Globus pallidus (tissue), 1 donor: ENCODE measurements at places on chromosomes 5 and 9.

DNA sequence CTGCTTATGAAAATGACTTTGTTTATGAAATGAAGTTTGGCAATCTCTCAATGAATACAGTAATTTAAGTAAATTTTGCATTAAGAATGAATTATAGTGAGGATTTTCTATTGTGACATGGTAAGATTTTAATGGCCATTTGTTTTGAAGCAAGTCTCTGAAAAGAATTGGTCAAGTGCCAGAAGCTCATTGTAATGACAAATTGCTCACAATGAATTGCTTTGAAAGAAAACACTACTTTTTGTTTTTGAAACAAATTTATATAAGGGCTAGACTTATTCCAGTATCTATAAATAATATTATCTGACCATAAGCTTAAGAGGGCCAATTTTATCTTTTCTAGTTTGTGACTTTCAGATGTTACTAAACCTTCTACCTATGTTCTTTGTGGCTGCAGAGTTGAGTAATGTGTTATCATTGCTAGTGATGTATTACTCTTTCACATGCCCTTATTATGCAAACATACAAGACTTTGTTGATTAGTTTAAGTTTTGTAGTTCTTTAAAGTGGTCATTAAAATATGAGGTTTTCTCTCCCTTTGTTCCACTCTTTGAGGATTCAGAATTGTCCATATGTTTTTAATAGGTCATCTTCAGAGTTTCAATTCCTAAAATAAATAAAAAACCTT is 93.0 kb upstream of the ZNF608 start:
- DNase-seq = peak; percentile 57

- DNase-seq = no peak
Measured at GRCh38 chr5:159091596-159092331, 8.0 kb downstream of the EBF1 start.

GRCh38 chr5:26121338-26121737 is 917.0 kb downstream of the CDH9 start:
- peak; percentile 2 for DNase-seq

DNA sequence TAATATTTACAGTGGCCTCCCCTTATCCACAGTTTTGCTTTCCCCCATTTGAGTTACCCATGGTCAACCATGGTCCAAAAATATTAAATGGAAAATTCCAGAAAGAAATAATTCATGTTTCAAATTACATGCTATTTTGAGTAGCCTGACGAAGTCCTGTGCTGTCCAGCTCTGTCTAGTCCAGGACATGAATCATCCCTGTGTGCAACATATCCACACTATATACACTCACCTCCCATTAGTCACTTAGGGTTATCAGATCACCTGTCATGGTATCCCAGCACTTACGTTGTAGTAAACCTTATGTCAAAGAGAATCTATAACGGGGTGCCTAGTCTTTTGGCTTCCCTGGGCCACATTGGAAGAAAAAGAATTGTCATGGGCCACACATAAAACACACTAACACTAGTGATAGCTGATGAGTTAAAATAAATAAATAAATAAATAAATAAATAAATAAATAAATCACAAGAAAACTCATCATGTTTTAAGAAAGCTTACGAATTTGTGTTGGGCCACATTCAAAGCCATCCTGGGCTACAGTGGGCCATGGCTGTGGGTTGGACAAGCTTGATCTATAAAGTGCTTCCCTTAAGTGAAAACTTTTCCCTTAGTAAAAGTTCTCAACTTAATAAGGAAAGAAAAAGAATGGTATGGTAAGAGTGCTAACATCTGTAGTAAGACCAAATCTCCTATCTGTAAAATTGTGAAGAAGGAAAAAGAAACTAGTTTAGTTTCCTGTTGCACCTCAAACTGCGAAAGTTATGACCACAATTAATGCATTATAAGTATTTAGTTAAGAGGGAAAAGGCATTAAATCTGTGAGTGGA is 15.9 kb upstream of the OMD start:
- DNase-seq = no peak

DNA sequence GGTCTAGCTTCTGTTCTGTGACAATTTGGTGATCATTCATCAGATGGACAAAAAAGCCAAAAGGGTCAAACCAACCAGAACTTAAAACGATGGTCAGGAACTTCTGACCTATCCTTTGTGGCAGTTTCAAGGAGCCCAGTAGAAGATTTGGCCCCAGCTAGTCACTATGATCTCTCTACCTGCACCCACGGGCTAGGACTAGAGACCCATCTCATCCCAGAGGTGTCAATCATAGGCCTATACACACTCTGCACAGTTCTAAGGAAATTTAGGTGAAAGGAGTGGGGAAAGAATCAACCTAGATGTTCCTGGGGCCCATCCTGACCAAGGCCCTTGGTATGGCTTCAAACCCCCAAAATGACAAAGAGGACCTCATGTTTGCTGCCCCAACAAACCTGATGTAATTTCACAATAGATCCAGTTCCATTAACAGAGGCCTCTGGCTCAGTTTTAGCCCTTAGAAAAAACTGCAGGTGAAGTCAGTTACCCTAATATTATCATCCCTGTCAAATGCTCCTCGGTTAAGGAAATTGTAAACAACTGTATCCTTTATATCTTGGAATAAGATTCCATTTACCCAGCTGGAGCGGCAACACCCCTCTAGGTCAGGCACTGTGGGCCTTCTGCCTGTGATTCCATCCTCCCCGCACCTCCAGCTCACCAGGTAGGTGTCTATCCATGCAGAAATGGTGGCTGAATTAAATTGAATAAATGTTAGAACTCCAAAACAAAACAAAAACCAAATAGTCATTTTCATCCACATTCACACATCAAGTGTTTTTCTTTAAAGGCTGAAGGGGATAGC is 138.7 kb downstream of the ENC1 start:
- DNase-seq = no peak

DNA sequence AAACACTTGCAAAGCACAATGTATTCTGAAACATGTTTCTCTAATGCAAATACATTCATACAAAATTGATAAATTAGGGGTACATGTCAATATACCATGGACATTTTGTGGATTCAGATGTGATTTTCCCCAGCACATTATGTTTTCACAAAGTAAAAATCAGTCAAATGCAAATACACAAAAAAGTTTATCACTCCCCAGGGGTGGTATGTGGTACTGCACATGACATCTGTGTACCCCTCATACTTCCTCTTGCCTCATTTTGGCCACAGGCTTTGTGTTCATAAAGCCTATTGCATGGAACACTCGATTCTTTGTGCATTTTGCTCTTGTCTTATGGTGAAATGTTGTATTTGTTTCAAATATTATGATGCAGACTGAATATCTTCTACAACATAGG is 116.8 kb upstream of the PDE4D start:
- no peak for DNase-seq

GRCh38 chr9:131361202-131361833 is 32.6 kb upstream of the PRRC2B start:
- no peak for DNase-seq

DNA sequence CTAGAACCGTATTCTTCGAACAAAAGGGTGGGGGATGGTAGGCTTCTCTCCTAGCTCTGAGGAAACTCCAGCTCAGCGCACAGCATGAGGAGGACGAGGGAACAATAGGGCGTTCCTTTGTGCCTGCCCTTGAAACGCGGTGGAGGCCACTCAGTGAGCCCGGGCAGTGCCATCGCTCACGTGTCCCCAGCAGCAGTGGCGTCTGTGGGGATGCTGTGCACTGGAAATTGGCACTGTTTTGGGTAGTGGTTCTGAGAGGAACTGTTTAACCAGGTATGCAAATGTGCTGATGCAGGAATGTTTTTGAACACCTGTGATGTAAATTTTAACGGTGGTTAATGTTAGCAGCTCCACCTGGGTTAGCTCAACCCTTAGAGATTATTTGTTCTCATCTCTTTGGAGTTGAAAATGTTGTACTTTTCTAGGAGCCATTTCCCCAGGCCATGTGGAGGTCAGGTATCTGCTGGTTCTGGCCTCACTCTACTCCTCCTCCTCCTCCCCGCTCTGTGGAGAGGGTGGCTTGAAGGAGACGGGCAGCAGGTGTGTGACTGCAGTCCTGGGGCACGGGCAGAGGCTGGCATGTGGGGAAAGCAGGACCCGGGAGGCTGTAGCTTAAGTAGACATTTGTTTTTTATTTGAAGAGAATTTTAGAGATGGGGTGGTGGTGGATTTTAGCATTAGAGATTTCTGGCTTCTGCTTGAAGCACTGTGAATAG is 48.3 kb downstream of the EHMT1 start:
- DNase-seq = peak; percentile 57

DNA sequence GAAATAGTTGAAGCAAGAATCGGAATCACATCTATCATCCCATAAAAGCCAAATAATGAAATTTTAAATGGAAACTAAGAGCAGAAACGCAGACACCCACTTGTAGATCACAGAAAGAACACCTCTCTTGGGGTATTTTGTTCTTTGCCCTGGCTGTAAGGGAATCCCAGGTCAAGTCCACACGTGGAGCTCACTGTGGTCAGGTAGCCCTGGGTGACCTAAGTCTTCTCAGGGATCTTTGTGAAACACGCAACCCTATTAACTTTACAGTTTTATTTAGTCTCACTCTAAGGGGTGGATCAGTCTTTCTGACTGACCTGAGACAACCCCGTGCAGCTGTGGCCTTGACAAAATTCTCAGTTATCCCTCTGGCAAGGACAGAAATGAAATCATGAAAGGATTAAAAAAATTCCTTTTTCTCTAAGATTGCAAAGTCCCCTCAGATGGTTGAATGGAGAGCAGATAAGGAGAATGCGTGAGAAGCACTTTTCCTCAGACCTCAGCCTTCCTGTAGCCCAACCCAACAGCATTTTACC is 111.6 kb downstream of the NREP start:
- no peak for DNase-seq

GRCh38 chr5:115671939-115672338 is 46.1 kb upstream of the TMED7 start:
- no peak for DNase-seq

DNA sequence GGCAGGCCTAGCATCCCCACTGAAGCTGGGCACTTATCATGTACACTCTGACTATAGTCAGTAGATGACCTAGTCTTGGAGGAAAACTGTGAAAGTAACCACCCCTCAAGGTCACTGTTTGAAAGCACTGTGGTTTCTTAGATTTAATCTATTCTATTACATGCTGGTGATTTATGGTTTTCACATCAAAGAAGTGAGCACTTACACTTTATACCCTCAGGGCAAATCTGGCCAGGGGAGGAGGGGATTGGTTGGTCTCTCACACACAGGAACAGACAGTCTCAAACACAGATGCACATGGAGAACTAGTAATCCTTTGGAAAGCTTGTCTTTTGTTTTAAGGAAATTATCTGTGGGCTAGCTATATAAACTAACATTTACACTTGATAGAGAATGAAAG is 17.9 kb upstream of the SPIN1 start:
- no peak for DNase-seq

DNA sequence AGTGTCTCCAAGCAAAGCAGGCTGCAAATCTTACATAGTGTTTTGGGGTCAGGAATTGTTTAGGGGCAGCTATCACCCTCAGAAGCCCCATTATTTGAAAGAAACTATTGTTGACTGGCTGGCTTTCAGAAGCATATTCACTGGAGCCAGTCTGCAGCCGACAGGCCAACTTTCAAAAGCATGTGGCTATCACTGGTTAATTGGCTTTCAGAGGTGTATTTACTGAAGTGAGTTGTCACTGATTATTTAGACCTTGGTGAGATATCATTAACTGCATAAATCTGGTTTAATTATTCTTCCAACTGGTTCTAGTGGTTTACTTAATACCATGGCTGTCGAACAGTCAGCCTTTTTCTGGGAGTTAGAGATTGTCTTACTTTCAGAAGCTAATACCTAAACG is 247.0 kb downstream of the CWC27 start:
- DNase-seq = no peak

DNA sequence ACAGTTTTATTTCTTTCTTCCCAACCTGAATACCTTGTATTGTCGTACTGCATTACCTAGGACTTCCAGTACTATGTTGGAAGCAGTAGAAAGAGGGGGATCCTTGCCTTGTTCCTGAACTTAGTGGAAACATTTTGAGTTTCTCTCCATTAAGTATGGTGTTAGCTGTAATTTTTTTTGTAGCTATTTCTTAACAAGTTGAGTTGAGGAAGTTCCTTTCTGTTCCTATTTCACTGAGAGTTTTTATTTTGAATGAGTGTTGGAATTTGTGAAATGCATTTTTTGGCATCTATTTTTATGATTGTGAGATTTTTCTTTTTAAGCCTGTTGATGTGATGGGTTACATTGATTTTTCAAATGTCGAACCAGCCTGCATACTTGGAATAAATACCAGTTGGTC is 49.0 kb downstream of the FSD1L start:
- DNase-seq = no peak

- no peak for DNase-seq
Measured at GRCh38 chr9:33180526-33181184, 13.5 kb upstream of the B4GALT1 start.

- no peak for DNase-seq
Measured at GRCh38 chr5:110917161-110917875, 154.2 kb upstream of the TSLP start.

DNA sequence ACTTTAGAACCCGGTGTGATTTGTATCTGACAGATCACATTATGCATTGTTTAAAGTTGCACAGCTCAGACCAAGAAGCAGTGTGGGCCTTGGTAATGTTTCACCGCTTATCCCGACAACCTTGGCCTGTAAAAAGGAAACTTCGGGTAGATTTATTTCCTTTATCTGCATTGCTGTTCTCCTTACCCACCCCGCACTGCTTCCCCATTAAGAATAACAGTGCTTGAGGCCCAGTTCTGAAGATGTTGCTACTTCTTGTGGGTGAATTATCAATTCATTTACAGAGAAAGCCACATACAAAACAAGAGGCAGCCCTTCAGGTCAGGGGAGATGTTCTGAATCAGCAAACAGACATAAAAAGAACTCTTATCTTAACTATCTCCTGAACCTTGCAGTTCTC is 8.4 kb downstream of the SMARCA2 start:
- no peak for DNase-seq

GRCh38 chr9:115362101-115362500 is 244.1 kb upstream of the TNC start:
- DNase-seq = no peak

GRCh38 chr5:141882594-141883183 is 4.5 kb upstream of the PCDH1 start:
- peak; percentile 75 for DNase-seq

GRCh38 chr9:98096091-98096490 is 22.9 kb downstream of the TRIM14 start:
- no peak for DNase-seq

DNA sequence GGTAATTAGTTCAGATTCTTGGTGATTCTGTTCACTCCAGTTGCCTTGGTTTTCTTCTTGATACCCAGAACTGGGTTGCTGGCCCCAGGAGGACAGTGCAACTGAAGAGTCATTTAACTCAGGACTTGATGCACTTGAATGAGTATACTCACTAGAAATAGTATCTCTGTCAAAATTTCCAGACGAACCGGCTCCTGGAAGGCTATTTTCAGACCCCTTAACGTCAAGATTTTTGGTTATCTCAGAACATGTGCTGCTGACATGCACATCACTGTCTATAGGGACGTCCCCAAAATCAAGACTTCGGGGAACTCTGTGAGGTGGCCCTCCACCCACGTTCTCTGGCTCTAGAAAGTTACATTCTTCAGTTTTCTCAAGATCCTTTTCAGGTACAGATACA is 56.7 kb upstream of the PCA3 start:
- no peak for DNase-seq
